AML-193 (cell line): ENCODE measurements at places on chromosomes 4 and X.

DNA sequence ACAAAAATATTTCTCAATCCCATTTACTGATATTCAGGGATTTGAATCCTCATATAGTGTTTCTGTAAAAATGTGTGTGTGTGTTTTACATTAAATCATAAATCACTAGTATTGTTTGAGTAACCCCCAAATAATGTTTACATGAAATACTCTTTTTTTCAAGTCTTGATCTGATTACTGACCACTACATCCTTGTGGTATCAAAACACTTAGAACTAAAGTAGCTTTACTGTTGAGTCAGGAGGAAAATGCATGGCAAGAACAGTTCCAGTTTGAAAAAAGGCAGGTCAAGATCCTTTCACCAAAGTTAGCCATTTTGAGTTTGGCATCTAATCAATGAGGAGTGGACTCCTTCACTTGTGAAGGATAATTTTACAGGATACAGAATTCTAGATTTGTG is 3.6 kb upstream of the WDR19 start:
- DNase-seq = no peak

GRCh38 chrX:19372170-19372546 is 28.4 kb downstream of the PDHA1 start:
- peak; percentile 55 for DNase-seq

DNA sequence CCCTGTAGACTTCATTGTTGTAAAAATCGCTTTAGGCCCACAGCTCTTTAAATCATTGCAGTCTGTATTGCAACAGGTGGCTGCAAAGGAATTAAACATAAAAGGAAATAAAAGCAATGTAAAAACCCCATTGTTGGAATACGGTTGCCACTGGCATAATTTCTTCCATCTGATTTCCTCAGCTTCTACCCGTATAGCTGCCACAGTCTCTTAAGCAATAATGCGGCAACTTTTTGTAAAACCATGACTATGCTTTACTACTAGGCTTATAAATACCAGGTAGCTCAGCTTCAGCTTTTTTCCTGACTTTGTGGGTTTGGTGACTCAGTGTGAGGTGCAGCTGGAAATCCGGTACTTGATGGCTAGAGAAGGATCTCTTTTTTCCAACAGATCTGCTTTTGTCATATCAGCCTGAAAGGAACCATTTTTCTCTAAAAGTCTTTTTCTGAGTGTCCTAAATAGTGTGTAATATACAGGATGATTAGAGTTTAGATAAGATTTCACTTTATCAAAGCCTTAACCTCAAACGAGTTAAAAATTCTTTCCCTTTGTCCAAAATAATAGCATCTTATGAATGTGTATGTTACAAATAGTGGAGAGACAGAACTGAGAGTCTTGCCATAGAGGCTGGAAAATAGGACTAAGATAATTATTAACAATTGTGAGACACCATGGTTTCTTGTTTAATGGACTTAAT is 268.0 kb downstream of the ADGRL3 start:
- peak; percentile 71 for DNase-seq

- DNase-seq = no peak
Measured at GRCh38 chr4:76569706-76570105, 134.7 kb downstream of the SHROOM3 start.

GRCh38 chr4:71932941-71933340 is 98.9 kb upstream of the NPFFR2 start:
- no peak for DNase-seq

DNA sequence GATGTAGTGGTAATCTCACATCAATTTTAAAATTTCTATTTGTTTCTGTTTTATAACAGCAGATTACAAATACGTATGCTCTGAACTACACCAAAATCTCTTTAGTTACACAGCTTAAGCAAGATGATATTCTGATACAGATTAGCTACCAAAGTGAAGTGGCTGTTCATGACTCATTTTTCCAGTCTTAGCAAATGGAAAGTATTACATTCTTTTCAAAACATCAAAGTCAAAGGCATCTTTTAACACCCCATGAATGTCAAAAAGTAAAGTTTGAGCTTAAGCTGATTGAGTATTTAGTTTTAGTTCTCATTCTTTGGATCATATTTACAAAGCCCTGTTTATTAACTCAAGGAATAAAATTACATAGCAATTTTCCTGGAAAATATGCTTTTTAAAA is 6.6 kb upstream of the HPGDS start:
- DNase-seq = no peak

- no peak for DNase-seq
Measured at GRCh38 chrX:45845142-45845541, 644.5 kb upstream of the DIPK2B start.
